ENCODE measurements at places on chromosomes 7 and 10.

DNA sequence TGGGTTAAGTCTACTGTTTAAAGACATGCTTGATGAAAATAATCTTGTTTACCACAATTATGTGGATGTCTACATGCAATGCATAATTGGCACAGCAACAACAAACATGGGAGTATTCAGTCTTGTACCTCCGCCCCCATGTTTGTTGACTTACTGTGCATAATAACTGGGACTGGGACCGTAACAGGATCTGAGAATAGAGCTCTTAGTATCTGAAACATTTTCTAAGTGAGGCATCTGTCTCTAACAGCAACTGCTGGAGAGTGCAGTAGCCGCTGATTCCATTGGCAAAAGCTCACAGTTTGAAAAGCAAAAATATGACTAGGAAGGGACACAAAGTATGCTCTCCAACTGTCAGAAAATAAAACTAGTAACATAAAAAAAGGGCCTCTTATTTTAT is 61.6 kb downstream of the ENO4 start:
- H3K4me1 ChIP-seq: no peaks in the 10 kb centered on the region
- no peak overlapping the region for H3K4me3 ChIP-seq
- peaks cover 40% of the 10 kb centered on the region for H3K36me3 ChIP-seq
- no peak for DNase-seq
- H3K27ac ChIP-seq: no peak overlapping the region
- no peaks in the 10 kb centered on the region for H3K27me3 ChIP-seq

- H3K36me3 ChIP-seq: no peaks in the 10 kb centered on the region
- DNase-seq: no peak
- no peak overlapping the region for H3K4me3 ChIP-seq
- H3K27me3 ChIP-seq: peaks cover 2% of the 10 kb centered on the region
Measured at GRCh38 chr10:104406715-104407650, 53.4 kb downstream of the CFAP58 start.

GRCh38 chr7:149828357-149829309 is 9.5 kb upstream of the ZNF862 start:
- no peak overlapping the region for H3K4me3 ChIP-seq
- no peak overlapping the region for H3K27ac ChIP-seq
- peaks cover 7% of the 10 kb centered on the region for H3K27me3 ChIP-seq
- H3K4me1 ChIP-seq: no peaks in the 10 kb centered on the region
- no peak for DNase-seq
- no peaks in the 10 kb centered on the region for H3K36me3 ChIP-seq

DNA sequence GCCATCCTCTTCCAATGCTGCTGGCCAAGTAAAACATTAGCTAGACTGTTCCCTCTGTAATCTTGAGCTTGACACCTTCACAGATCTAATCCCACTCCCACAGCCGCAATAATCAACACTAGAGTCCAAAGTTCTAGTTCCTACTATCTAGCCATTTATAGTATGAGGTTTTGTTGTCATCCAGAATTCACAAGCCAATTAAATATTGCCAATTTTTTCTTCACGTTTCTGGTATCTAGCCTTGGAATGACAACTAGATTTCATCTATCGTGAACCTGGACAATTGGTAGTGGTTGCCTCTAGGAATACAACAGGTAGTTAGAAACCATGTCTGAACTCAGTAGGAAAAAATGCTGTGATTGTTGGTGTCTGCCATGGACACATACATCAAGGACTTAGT is 10.4 kb downstream of the WASL start:
- no peaks in the 10 kb centered on the region for H3K4me1 ChIP-seq
- no peaks in the 10 kb centered on the region for H3K27me3 ChIP-seq

Measured in SJSA1 (cell line).